Occipital lobe (tissue), 3 donors: ENCODE measurements at places on chromosomes 6 and 20. TPM values are rescaled to one million over a fixed set of nuclear protein-coding genes. Genes with fewer than 3 reads are reported as not detected.

DNA sequence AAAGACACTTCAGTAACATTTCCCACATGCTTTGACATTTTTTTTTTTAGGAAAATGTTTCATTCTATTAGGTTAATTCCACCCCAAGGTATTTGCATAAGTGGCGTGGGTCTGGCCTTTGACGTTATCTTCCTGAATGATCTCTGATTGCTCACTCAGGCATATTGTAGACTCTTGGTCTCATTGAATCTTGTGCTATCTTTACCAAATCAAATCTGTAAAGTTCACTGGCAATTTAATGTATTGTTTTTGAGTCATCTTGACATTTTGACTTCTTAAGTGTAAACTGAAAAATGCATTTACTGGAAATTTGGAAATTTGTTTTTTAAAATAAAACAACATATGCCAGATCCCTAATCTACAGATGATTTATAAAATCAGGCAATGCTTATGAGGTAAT is 16.0 kb upstream of the VIP start:
- DNase-seq = no peak

DNA sequence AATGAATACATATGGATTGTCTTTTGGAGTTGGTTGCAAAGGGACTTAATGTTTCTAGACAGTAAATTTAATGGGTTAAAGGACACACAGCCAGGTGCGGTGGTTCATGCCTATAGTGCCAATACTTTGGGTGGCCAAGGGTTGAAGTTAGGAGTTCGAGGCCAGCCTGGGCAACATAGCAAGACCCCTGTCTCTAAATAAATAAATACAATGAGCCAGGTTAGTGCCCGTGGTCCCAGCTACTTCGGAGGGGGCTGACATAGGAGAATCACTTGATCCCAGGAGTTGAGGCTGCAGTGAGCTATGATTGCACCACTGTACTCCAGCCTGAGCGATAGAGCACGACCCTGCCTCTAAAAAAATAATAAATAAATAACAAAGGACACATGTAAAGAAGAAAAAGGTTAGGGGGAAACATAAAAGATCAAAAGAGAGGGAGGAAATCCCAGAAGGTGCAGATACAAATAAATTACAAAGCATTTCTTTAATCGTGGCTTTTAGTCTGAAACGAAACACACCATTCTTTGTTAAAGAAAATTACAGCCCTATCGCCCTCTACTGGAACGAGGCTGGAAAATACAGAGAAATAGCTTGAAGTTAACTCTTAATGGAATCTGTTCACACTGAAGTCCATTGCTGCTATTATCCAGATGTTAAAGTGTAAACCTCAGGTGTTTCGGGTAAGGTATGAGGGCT is 42.6 kb upstream of the SCML4 start:
- DNase-seq = no peak

The CALHM4 gene
- total RNA-seq = not detected

DNA sequence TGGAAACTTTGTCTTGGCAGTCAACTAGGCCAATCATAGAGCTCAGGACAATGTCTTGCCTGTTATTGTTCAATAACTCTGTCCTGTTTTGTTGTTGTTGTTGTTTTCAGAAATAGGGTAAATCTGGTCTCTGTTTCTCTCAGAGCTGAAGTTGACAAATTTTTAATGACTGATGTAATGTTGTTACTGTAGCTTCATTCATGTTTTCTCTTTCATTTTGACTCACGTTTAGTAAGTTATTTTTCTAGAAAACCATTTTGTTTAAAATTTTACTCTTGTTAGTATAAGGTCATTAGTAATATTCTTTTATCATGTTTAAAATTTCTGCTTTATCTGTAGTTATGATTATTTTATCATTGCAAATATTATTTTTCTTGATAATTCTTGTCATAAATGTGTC is 51.6 kb upstream of the GRIK2 start:
- no peak for DNase-seq

The OVOL2 gene
- 0.62 TPM for total RNA-seq

The FRK gene
- total RNA-seq = 0.31 TPM

DNA sequence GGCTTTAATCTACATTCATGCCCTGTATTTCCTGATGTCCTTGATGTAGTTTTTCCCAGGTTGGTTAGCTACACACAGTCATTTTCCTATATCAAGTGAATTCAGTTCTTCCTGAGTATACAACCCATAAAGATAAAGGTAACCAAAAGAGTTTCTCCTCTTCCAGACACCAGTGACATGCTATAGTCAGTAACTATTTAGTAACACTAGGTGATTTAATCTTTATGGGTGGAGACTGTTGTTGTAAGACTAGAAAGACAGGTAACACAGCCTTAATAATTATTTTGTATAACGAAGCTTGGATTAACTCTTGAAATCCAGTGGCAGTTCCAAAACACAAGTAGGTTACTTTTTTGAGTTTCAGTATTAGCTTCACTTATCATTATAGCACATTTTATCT is 17.6 kb downstream of the MCUR1 start:
- DNase-seq = no peak

DNA sequence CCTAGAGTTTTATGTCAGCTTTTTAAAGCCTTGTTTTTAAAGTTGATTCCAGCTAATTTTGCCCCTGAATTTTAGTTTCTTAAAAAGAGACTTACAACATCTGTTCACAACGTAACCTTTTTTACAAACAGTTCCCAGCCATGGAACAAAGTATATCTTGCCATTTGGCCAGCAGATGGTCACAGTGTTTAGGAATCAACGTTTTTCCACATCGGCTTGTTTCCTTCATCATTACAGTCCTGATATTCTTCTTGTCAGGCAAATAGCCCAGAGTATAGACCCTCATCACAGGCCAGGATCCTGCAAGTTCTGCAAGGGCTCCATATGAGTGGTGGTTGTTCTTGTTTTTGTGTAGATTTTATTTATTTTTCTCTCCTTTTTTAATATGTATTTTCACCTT is 341.7 kb upstream of the HTR1E start:
- no peak for DNase-seq

DNA sequence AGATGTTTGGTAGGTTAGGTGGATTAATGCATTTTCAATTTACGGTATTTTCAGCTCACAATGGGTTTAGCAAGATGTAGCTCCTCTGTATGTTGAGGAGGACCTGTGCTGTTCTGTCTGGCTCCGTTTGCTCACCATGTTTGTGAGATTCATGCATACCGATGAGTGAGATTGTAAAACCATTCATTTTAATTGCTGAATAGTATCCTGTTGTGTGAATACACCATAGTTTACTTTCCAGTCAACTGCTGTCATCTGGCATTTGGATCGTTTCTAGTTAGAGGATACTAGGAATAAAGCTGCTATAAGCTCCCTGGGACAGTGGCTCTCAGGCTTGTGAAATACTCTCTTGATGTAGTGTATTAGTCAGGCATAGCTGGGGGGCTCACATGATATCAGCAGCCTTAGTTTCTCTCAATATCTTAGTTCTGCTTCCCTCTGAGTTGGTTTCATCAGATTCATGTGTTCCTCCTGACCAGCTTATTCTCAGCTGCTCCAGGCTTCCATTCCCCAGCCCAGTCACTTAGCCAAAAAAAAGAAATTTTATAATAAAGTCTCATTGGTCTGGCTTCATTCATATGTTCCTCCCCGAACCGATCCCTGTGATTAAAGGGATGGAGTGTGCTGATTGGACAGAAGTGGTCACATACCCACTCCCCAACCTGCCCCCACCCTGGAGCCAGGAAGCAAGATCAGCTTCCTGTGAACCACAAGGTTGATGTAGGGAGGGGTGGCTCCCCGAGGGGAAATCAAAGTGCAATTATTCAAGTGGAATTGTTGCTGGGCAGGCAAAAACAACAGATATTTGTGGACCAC is 10.9 kb upstream of the B4GALT5 start:
- DNase-seq = no peak

GRCh38 chr6:150044621-150045145 is 19.4 kb upstream of the RAET1L start:
- no peak for DNase-seq

GRCh38 chr6:39945626-39946025 is 11.4 kb upstream of the MOCS1 start:
- DNase-seq = no peak

The HLA-DPA1 gene
- 1.4 TPM for total RNA-seq

The BPIFB4 gene
- total RNA-seq = not detected

The PSORS1C1 gene
- total RNA-seq = not detected

DNA sequence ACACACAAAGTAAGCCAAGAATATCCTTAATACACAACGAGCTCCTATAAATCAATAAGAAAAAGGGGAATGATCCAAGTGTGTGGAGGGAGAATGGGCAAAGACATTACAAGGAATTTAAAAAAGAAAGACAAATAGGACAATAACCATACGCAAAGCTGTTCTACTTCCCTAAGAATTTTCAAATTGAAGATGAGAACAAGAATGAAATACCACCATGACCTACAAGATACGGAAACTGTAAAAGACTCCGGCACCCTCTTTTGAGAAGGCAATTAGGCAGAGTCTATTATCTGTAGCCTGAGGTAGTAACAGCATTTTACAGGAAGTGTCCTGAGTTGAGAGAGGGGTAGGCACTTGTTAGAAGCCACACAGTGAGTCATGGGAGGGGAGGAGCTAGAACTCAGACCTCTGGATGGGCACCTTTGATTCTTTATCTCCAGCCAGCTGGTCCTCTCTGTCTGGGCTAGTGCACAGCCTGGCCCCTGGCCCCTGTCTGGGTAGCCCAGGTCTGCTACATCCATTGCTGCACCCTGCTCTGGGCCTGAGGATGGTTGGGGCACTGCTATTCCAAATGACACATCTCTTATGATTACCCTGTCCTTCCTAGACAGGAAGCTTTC is 15.3 kb downstream of the RSPO4 start:
- DNase-seq = no peak

DNA sequence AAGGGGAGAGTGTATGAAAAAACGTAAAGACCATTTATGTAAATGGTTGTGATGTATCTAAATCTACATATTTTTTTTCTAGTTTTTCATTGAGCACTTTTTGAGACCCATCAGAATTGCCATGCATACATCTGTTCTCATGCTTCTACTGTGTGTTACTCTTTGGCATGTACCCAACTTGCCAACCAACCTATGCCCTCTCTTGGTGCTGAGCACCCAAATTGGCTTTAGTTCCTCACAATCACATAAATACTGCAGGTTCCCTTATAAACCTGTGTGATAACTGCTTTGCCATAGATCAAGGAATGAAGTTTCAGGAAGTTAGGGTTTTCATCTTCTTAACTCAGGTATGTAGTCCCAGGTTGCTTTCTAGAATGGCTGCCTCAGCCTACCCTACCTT is 7.8 kb downstream of the ENPP3 start:
- no peak for DNase-seq

The PDE7B gene
- 3.0 TPM for total RNA-seq

DNA sequence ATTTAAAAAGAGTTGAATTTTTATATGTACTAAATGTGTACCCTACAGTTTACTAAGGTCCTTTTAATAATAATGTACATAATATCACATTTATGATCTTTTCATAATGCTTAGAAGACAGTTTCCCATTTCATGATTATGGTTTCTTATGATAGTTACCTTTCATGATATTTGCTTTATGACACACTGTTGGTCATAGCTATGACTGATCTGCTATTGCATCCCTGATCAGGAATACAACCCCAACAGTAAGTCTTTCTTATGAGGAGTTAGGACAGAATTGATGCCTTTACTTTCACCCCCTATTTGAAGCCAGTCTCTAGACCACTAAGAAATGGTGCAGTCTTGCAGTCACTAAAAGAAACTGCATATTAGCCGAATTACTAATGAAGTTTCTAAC is 31.0 kb downstream of the LCA5 start:
- no peak for DNase-seq

DNA sequence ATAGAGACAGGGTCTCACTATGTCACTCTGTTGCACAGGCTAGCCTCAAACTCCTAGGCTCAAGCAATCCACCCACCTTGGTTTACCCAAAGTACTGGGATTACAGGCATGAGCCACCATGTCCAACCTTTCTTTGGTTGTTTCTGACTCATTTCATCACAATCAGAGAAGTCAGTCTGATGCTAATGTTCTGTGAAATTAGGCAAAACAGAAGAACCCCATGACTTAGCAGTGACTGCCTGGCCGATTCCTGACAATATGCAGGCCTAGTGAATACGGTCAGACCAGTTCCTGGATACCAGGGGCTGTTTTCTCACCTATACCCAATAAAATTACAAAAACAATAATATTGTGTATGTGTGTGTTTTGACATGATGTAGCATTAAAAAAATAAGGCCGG is 58.8 kb upstream of the BTN3A2 start:
- no peak for DNase-seq
